A172 (cell line): ENCODE measurements at places on chromosomes 7 and 10.

DNA sequence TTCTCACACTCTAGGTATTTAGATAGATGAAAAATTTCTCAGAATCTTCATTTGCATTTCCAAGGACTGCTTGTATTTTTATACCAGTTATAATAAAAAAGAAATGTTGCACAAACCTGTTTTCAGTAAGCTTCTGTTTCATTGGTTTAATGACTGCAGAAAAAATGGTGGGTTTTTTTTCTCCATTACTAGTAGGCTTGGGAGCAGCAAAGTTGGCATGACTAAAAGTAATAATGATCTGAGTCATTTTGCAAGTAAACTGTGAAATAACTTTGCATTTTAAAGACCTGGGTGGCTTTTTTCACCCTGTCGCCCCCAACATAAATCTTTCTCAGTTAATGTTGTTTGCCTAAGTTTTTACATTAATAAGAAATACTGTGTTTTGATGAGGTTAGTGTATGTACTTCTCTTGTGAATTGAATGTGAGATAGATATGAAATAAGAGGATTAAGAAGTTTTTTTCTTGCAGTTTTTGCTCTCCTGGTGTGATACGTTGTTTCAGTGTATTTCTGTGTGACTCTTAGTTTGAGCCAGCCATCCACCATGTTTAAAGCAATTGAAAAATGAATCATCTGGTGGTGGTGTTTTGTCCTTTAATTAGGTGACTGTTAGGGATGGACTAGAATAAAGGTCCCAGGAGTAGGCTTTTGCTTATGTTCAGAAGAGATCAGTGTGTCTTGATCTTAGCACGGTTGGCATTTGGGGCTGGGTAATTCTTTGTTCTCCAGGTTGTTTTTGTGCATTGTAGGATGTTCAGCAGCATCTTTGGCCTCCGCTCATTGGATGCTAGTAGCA, 1.8 kb downstream of the GNAI1 start:
- peak; percentile 44 for DNase-seq

DNA sequence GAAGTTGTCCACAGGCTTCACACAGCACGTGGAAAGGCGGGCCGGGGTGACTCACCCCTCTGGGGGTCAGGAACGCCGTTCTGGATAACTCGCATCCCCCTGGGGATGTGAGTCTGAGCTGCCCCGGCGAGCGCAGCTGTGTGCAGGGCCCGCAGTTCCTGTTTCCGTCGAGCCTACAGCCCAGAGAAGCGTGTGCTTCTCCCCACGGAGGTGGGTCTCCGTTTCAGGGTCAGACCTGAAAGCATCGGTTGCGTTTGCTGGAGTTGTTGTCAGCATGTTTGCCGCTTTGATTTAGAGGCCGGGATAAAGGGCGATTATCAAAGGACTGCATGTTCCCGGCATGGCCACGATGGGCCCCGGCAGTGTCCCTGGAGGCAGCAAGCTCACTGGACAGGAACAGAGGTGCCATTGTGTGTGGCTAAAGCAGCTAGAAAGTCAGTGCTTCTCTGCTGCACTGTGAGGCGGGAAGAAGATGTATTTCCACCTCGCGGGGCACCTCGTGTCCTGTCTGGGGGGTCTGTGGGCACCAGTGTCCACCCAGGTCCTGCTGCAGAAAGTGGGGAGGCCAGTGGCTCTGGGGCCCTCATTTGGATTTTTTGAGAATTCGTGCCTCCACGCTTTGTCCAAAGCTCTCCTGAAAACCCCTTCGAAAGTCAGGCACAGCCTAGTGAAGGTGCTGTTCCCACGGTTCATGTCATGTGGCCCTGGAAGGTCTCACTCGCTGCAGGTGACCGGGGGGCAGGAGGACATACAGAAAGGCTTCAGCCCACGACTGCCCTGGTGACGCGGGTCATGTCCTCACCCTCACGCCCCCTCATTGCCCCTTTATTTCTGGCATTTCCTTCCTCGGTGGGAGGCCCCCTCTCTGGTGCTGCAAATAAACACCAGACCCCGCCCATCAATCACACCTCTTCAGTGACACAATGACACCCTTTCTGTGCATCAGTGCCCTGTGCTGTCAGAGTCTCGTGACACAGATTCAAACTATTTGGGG, 27.4 kb upstream of the GDI2 start:
- DNase-seq, result no peak

- no peak for DNase-seq
Observed at GRCh38 chr10:63801166-63801565, 280.0 kb downstream of the REEP3 start.

DNA sequence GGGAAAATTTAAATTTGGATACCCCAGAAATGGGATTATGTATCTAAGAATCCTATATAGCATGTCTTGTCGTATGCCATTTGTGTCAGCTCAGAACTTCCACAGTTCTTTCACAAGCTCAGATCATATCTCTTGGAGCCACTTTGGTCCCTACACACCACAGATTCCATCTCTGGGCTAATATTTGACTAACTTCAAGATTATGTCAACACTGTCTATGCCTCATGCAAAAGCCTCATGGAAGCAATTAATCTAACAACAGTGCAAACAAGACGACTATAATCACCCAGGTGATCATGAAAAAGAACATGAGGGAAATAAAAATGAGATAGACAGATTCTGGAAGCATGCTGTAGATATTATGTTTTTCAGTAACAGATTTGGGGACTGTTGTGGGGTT, 189.1 kb downstream of the LRRTM3 start:
- DNase-seq, result no peak

- no peak for DNase-seq
Observed at GRCh38 chr10:22494007-22494406, 148.7 kb downstream of the SPAG6 start.

DNA sequence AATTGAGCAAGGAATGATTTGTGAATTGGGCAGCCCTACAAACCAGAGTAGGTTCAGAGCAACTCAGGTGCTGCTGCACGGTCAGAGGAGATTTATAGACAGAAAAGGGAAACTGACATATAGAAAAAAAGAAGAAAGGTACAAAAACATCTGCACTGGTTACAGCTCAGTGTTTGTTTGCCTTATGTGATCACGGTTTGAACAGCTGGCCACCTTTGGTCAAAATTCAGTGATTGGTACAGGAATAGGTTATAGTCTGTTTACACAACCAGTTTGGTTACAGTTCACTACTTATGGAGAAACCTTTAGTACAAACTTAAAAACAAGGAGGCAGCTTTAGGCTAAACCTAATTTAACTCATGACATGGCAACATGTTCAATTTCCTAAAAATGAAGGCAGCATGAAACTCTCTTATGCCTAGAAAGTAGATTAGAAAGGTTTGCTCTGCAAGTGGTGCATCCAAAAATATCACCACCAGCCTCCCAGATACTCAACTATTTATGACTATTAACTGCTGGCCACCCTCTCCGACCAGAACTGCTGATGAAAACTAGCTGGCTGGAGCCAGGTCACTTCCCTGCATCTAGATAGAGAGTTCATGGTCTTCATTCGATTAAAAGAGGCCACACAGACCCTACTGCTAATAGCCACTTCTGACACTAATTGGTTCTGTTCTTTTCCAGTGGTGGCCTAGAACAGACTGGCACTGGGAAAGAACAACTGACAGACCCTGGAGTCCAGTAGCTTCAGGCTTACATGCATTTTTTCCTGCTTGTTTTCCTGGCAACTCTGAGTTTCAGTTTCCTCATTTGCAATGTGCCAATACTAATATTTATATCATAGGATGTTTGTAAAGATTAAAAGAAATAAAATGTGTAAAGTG, 548.0 kb downstream of the CCSER2 start:
- DNase-seq, result no peak

DNA sequence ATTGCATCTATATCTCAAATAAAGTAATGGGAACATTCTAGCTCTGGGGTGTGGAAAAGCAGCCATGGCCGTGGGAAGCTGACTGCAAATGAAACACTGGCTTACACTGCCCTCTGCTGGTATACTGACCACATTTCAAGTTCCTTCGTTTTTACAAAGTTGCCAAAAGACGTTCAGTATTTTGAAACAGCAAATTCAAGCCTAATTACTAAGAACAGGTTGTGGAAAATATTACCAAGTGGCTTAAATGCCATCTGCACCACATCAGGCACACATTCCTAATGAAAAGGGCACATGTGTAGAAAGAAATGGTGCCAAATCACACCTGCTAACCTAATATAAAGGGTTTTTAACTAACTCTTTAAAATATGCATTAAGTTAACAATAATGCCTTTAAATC, 83.9 kb downstream of the JAZF1 start:
- peak; percentile 83 for DNase-seq

- DNase-seq, result no peak
Observed at GRCh38 chr10:95835911-95836310, 71.9 kb upstream of the CC2D2B start.

DNA sequence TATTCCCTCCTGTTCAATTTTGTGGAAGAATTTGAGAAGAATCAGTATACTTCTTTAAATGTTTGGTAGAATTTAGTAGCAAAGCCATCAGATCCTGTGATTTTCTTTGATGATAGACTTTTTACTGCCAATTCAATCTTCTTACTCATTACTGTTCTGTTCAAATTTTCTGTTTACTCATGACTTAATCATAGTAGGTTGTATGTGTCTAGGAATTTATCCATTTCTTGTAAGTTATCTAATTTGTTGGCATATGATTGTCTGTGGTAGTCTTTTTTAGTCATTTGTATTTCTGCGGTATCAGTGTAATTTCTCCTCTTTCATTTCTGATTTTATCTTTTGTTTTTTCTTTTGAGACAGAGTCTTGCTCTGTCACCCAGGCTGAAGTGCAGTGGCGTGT, 87.4 kb downstream of the CCDC3 start:
- DNase-seq, result no peak

DNA sequence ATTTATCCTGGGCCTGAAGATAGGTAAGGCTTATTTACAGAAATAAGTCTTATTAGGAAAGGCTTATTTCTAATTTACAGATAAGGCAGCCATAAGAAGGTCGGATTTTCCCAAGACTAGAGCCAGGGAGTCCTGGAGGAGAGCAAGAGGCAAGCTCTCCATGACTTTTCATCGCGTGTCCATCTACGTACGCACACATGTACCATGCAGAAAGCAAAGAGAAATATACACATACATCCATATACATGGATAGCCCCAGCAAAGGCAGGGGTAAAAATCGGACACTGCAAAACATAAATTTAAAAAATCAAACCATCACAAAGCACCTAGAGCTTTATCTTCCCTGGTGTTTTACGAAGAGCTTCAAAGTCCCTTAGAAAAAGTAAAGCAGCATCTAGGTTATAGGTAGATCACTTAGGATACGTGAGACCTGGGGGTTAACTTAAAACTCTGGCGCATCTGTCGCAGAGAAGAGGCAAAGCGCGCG, 25.8 kb upstream of the ZRANB1 start:
- no peak for DNase-seq

DNA sequence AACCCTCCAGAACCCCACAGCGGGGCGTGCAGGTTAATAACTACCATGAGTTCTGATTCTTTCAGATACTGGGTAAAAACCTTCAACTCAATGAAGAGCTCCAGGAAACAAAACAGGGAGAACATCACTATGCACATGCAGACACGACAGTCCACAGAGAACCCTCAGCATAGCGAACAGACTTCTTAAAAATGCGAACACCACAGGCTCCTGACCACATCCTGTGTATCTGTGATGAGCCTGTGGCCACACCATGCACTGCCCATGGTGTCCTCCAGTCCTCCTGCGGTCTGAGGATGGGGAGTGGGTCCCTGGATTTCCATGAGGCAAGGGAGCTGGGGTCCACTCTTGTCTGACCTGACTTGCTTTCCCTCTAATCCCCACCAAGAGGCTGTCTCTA, 107.2 kb downstream of the COBL start:
- peak; percentile 50 for DNase-seq

DNA sequence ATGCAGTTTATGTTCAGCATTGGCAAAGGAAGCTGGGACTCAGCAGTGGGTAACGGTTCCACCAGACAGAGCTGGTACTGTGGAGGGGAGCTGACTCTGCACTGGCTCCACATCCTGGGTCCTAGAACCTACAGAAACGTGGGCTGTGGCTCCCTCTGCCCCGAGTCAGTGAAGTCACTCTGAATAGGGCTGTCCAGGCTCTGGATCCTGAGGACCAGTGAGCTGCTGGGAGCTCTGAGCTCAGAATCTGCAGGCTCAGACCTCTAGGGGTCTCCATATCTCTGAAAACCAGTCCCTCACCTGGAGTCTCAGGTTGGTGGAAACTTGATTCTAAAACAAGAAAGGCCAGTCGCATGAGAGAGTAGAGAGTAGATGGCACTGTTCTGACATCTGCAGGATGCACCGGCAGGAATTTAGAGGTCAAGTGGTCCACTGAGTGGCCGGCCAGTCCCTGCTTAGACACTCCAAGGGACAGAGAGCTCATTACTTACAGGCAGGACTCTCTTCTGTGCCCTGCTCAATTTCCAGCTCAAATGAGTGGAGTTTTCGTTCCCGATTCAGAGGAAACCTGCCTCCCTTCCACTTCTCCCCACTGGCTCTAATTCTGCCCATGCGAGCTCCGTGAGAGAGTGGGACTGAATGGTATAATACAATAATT, 18.6 kb downstream of the NPFFR1 start:
- no peak for DNase-seq

GRCh38 chr10:61757525-61758397, 95.0 kb downstream of the CABCOCO1 start:
- peak; percentile 75 for DNase-seq

DNA sequence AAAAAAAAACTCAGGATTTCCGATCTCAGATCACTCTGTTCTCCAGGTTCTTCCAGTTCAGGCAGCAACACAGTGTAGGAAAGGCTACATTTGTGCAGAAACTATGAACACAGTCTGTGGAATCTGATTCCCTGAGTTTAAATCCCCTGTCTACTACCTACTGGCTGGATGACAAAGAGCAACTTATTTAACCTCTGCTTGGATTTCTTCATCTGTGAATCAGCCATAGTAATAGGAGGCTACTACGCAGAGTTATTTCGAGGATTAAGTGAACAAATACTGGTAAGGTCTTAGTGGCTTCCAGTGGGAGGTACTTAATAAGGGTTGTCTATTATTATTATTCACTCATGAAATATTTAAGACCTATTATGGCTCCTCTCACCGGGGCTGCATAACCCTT, 44.3 kb upstream of the PDCD4 start:
- DNase-seq, result no peak

DNA sequence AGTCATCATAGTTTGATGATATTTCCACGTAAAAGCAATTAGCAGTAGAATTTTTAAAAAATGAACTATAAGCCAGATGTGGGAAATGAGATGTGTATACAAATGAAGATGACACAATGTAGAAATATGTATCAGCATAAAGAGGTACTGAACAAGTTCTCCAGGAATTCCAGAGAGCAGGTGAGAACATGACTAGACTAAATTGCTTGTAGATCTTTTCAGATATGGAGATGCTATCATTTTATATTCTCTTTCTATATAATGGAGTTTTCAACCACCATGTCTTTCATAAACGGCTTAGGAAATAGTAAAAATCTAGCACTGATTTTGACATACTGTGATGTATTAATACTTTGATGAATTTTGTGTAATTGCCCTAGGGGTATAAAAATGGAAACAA, 130.9 kb downstream of the SEMA3D start:
- no peak for DNase-seq

DNA sequence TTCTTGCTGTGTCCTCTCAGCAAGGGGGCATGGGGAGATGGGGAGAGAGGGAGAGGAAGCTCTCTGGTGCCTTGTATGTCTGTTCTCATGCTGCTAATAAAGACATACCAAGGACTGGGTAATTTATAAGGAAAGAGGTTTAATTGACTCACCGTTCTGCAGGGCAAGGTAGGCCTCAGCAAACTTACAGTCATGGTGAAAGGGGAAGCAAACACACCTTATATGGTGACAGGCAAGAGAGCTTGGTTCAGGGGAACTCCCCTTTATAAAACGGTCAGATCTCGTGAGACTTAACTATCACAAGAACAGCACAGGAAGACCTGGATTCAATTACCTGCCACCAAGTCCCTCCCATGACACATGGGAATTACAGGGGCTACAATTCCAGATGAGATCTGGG, 464.7 kb upstream of the CELF2 start:
- DNase-seq, result no peak
